Stimulated activated CD8-positive, alpha-beta memory T cell treated with anti-CD3 and anti-CD28 coated beads, Interleukin-12 subunit alpha, Interleukin-12 subunit beta, amount 100 ng/mL, for 4 hours (primary cell): ENCODE measurements at places on chromosomes 3 and 15.

DNA sequence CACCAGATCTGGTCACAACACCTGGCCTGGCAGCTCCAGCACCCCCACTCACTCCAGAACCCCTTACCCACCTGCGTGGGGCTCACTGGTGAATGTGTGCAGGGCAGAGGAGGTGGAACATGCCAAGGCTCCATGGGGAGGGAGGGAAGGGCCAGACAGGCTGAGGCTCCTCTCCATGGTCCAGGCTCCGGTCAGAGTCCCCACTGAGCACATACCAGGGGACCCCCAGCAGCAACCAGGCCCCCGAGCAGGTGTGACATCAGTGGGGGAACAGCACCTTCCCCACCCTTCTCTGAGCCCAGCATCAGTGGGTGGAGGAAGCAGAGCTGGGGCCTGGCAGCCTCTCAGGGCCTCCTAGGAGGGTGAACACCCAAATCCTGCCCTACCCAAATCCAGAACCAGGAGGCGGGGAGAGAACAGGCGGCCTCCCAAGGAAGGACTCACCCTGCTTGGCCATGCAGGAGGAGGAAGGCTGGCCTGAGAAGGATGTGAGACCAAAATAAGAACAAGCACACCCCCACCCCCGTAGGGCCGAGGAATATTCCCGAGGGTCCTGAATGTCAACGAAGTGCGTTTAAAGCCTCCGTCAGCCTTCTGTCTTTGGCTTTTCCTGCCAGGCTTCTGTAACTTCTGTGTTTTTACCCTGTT is 1.1 kb upstream of the GP9 start:
- no peak for DNase-seq

DNA sequence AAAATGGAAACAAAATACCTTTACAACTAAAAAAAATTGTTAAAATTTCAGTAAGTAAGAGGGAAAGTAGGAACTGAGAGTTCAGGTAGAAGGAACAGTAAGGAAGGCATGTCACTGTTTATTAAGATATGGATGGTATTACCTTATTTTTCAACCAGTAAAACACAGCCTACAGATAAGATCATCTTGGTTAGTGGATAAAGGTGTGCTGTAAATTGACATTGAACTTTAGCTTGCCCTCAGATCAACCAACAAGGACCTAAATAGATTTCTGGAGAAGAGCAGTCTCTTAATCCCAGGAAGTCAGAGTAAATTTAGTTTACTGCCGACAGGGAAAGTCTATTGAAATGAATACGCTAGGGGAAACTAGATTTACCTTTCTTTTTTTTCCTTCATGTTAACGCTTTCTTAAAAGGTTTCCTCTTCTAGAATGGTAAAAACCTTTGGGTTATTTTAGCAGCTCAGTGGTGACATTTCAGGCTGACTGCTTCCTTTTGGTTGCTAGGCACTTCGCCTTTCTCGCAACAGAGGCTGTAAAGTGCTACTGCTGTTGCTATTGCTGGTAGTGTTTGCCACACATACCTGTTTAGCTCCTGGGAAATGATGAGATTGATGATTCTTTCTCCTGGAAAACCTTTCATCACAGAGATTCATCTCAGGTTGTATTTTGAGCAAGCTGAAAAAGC is 12.9 kb downstream of the DZIP3 start:
- DNase-seq, result no peak

DNA sequence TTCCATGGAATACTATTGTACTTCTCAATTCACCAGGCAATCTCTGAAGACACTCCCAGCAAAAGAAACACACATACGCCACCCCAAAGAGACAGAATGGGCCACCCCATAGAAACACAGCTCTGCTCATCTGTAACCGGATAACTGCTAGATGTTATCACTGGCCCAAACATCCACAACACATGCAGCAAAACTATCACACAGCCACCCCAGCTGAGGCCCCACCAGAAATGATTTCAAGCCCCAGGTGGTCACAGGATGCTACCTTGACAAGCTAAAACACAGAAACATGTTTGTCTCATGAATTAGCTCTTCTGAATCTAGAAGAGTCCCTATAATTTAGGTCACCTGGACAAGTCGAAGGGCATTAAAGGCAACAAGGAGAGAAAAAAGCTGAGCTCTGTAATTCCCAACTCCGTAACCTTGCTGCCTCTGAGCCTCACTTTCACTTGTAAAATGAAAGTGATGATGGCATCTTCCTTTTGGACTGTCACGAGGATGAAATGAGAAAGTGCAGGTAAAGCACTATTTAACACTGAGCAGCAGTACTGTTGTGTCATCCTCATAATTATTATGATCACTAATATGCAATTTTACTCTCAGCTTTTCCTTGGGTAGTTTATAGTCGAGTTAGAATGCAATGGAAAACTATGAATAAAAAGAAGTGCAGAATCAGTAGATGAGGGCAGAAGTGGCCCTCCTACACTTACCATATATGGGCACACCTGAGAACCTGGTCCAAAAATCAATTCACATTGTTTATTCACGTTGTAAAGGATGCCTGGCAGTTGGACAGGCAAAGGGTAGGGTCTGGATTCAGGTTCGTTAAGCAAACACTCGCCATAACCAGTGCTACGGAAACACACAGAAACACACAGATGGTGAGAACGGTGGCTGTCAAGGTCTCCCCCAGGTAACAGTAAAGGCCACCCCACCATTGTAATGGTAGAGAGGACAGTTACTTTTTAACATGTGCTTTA is 38.6 kb downstream of the ADAMTS9 start:
- DNase-seq, result no peak

DNA sequence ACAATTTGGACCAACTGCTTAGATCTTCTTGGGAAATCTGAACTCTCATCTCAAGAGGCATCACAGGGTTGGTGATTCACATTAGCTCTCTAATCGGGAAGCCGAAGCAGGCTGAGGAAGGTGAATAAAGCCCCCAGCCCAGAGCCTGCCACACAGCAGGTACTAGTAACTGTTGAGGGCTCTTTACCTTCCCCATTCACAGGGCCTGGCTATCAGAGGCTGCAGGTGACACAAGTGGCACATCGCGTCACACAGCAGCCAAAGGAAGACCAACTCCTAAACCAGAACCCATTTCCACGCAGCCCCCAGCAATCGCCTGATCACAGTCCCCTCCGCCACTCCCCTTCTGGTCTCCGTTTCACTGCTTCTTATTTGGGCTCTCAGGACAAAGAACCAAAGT is 29.2 kb downstream of the SH3BP5 start:
- DNase-seq, result no peak

- DNase-seq, result no peak
Measured at GRCh38 chr15:57282686-57283085, 93.6 kb upstream of the CGNL1 start.

DNA sequence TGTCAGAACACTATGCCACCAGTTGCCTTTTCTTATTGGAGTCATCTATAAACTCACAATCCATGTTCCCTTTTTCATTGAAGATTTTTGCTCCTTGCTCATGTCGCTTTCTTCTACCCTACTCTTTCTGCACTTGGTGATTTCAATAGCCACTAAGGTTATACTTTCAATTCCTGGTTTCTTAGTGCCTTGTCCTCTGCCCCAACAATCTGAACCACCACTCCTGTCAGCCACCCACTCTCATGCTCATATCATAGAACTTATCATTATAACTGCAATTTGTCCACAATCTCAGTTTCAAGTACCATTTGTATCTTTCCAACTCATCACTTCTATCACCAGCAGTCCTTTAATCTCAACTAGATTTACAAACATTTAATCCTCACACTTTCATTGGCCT is 10.0 kb upstream of the GRAMD1C start:
- DNase-seq, result no peak

GRCh38 chr3:9833078-9833477 is 10.7 kb downstream of the RPUSD3 start:
- no peak for DNase-seq

- DNase-seq, result peak; percentile 58
Measured at GRCh38 chr3:142723968-142724681, at the start of gene TRPC1. TSS of gene TRPC1 (plus strand) at chr3:142724034. CDS start at chr3:142724560, 526 bp downstream.

DNA sequence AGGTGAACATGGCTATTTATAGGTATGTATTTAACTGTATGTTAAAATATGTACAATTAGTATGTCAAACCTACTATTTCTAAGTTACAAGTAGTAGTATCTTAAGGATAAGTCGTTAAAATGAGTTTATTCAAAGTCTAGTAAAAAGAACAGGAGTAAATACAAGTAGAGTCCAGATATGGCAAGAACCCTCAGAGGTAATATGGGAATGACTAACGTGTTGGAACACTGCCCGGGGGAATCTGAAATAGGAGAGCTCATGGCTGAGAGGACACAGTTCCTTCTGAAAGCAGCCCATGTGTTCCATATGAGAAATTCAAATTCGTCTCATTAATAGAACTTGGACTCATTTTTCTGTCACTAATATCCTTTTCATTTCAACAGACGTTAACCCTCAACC is 158.8 kb downstream of the CLSTN2 start:
- no peak for DNase-seq
